GM04503 (cell line): ENCODE measurements at places on chromosomes 6 and 20.

- no peak for DNase-seq
Measured at GRCh38 chr6:6686748-6687601, 98.5 kb downstream of the LY86 start.

DNA sequence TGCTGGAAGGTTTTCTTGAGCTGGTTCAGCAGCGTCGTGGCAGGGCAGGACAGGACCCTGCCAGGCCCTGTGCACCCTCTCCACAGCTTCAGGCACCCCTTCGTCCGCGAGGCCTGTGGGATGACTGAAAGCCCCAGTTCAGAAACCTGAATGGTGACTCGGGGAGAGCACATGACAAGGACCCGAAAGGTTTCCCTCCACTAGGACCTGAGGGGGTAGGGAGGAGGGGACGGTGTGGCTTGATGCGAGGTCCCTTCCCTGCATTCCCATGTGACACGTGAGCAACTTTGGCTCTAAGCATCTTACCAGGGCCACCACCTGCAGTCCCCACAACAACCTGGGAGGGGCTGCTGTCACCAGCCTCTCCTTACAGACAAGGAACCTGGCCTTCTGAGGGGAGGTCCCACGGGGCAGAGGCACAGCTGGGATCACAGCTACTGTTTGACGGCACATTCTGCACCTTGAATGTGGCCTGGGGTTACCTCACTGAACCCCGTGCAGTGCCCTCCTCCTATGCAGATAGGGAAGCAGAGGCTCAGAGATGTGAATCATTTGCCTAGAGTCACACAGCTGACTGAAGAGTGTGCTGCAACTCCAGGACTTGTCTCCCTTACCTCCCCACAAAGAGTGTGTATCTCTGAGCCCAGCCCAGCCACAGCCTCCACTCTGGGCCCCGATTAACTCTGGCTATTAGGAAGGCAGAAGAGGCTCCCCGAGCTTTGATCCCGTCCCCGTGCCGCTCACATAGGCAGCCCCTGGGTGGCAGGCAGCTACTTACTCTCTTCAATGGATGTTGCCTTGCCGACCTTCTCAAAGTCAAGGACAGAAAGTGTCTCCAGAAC lies 84.6 kb downstream of the PTPN1 start:
- DNase-seq = no peak

GRCh38 chr20:51345601-51346101 lies 196.9 kb downstream of the NFATC2 start:
- no peak for DNase-seq

GRCh38 chr6:148221196-148221979 lies 121.2 kb upstream of the SASH1 start:
- DNase-seq = no peak

GRCh38 chr6:121925534-121926255 lies 473.8 kb upstream of the HSF2 start:
- DNase-seq = no peak

DNA sequence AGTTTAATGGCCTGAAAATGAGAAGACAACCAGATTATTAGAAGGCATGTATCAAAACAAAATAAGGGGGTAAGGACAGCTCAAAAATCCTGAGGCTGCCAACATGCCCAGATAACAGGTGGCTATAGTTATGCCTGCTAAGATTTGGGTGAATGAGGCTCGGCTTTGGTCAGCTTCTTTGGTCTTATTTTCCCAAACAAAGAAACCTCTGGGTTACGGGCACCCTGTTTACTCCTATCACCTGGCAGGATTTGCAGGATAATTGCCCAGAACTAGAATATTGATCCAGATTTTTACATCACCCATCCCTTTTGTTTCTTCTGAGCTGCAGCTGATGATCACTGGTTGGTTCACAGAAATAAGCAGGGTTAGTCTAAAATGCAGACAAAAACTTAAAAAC lies 74.3 kb downstream of the SLC16A10 start:
- DNase-seq = no peak

- DNase-seq = no peak
Measured at GRCh38 chr6:29486577-29486976, 1.2 kb downstream of the MAS1L start.

GRCh38 chr6:140436023-140436811 lies 1061.8 kb upstream of the CITED2 start:
- peak; percentile 95 for DNase-seq

DNA sequence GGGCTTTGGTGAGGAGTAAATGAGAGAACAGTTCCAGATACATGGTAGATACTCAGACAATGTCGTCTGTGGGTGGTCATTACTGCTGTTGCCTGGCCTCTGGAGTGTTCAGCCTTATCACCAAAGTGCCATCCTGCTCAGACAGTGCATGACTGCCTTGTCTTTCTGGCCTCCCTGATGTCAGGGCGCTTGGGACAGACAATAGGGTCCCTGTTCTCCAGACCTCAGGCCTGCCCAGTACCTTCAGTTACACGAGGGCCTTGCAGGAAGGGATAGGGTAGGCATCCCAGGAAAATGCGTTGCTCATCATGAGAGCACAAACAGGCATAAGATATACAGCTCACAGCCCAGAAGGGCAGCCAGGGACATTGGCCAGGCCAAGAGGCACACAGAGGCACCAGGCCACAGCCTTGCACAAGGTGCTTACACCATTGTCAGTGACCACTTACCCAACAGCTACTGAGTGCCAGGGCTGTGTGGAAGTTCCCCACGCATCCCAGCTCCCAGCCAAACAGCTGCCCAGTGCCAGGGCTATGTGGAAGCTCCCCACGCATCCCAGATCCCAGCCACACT lies 27.4 kb downstream of the BPIFB1 start:
- no peak for DNase-seq

DNA sequence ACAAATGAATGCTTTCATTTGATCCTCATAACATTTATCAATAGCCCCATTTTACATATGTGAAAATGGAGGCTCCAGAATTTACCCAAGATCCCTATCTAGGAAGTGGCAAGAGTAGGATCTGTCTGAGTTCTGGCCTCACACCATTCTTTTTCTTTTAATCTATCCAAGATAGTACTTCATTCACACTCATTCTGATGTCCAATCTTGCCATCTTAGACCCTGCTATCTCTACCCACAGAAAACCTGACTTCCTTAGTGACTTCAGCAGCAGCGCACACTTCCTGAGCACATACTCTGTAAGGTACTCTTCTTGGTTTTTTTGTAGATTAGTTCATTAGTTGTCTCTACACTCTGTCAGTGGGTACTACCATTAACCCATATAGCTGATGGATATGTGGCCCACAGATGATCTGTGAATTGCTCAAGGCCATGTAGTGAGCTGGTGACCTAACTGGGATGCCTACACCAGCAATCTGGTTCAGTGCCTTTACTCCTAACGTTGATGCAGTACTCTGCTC lies 36.3 kb downstream of the COX4I2 start:
- no peak for DNase-seq

DNA sequence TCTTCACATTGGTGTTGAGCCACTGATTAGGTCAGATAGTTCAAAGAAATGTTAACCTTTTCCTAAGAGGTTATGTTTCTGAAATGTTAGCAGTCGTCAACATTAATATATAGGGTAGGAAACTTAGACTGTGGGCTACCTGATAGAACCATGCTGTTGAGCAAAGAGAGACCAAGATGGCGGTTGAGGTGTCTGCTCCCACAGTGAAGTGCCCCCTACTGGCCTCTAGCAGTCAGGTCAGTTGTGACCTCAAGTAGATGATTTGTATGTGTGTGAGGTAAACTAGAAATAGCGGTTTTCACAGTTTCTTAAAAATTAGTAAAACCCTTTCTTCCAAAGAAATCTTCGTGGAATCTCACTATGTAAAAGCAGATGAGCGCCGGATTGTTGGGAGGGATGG lies 40.3 kb downstream of the MTHFD1L start:
- no peak for DNase-seq

DNA sequence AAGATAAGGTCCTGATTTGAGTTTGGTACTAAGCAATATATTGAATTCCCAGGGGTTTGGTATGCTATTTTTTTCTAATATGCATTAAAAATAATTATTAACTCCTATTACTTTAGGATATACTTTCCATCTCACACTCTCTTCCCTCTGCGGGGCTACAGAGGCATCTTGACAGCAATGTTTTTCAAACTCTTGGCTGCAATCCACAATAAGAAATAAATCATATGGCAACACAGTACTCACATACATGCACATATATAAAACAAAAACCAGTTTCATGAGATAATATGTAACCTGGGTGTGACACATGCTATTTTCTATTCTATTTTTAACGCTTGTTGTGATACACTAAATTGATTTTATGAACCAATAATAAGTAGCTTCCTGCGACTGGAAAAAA lies 189.5 kb downstream of the UNC5CL start:
- no peak for DNase-seq

DNA sequence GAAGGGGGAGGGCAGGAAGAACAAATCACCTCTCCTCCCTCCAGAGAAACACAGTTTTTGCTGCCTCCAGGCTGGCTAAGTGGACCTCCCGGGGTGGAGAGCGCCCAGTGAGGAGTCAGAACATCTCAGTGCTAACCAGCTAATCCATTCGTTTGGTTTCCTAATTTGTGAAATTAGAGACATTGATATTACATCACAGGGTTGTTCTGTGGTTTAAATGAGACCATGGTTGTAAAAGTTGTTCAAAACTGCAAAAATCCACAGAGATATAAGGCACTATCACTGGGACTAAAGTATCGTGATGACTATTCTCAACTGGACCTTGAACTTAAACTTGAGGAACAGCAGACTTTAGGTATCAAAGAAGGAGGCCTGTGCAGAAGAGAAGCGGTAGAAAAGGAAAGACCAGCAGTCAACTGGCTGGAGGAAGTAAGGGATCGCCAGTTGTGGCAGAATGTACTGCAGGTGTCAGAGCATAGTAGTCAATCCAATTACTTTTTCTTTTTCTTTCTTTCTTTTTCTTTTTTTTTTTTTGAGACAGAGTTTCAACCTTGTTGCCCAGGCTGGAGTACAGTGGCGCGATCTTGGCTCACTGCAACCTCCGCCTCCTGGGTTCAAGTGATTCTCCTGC lies 33.9 kb downstream of the RIPOR2 start:
- DNase-seq = no peak

DNA sequence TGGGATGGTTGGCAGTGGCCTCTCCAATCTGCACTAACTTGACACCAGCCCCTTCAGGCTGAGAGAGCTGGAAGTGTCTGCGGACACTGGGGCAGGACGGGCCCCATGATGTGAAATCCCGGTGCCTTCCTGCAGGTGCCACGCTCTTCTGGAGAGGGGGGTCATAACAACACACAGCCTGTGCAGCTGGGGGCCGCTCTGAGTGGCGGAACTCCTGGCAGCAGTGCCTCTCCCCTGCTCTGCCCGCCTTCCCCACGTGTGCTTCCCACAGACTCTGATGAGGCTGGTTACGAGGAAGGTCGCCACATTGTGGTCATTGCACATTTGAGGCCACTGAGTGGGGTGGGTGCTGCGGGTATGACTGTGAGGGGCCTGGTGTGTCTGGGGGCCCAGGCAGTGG lies 145.2 kb downstream of the DTNBP1 start:
- DNase-seq = no peak

DNA sequence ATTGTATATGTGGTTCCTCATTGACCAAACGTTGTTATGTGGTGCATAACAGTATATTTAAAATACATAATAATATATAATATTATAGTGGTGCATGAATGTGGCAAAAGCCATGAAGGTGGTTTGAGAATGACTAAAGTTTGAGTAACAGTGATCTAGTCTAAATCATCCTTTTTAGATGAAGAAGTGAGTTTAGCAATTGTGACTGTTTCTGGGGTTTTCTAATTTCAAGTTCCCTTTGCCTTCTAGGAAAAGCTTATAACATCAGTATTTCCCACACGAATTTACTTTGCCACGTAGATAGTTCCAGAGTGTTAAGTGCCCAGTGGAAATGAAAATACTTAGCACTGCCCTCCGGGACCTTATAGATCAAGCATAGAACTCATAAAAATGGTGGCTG lies 40.9 kb downstream of the ARFGEF2 start:
- no peak for DNase-seq

DNA sequence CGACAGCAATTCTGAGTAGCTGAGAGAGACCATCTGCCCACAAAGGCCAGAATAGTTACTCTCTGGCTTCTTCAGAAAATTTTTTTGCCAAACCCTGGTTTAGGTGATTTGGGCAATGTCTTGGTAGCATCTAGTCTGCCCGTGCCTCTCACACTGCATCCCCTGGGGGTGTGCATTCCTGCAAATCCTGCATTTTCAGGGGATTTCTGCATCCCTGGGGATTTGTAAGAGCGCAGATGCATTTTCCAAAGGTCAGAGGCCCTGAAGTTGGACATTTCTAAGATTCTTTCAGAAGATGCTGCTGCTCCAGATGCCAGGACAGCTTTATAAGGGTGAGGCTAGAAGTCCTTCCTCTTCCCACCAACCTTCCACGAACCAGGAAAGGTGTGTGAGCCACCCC lies 4.0 kb downstream of the CST9 start:
- no peak for DNase-seq

DNA sequence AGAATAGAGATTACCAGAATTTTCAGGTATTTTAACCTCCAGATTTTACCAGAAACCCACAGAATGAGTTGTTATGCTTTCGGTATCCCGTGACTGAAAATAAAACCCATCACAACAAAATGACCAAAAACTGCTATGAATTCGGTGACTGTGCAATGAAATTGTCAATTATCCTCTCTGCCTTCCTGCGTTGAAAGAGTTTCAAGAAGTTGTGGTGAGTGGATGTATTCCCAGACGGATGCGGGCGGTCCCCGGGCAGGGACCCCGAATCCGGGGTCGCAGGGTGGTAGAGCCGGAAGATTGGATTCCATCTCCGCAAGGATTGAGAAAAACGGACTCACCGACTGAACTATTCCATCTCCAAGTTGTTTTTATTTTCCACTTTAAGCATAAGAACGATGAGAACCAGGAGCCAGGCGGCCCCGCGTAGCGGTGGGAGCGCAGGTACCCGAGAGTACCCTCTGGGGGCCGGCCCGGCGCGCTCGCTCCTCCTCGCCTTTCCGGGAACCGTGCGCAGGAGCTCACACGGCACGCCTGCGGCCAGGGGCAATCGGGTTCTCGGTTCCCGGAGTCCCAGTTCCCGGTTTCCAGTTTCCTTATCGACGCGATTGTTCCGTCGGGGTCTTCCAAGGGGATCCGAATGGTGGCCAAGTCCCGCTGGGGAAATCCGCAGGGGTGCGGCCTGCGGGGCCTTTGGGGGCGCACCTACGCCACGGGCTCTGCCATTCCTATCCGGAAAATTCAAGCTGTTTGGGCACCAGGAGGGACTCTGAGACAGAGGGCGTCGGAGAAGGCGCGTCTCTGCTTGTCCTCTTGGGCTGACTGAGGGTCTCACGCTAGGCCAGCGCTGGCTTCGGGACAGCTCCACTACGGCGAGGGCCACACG lies 104.9 kb upstream of the PRDM1 start:
- DNase-seq = no peak

DNA sequence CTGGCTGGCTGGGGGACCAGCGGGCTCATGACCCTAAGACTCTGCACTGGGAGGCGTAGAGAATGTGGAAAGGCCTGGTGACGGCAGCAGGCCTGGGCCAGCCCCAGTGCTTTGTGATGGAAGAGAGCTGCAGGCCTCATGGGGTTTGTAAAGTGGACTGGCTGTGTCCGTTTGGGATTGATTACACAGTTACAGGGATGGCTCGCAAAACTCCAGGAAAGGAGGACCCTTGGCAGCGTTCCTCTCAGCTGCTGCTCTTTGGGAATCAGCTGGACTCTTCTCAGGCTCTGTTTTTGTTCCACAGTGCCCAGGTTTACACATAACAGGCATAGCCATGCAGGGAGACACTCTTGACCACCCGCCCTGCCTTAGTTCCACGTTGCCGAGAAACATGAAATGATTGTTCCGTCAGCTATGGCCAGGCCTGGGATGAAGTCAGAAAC lies 89.0 kb downstream of the SLX4IP start:
- no peak for DNase-seq

GRCh38 chr20:50501972-50502745 lies 8.0 kb upstream of the PTPN1 start:
- no peak for DNase-seq
